Sciatic nerve (tissue), 2 donors: ENCODE measurements at places on chromosomes 3 and 15. TPM values are rescaled to one million over a fixed set of nuclear protein-coding genes. Genes with fewer than 3 reads are reported as not detected.

The GASK1A gene
- 17.8 TPM for total RNA-seq

The RFT1 gene
- total RNA-seq = 21.3 TPM

The BTLA gene
- 0.45 TPM for total RNA-seq

GRCh38 chr3:109313061-109313460 is 3.3 kb downstream of the DPPA2 start:
- no peak for DNase-seq

DNA sequence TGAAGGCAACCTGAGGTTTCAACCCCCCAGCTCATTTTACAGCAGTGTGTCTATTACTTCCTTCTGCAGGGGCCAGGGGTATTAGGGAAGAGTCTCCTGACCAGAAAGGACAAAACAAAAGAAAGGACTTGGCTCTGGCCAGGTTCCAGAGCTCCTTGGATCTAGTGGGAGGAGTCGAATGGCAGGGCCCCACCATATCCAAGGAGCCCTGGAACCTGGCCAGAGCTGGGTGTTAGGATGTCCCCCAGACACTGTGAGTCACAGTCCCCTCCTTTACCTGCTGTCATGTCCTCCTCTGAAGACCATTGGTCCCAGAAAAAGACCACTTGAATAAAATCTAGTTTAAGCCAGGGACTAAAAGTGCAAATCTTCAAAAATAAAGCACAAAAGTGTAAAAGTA is 113.2 kb downstream of the EEFSEC start:
- DNase-seq = no peak

- DNase-seq = peak; percentile 71
Observed at GRCh38 chr3:52845157-52845556, 10.3 kb upstream of the MUSTN1 start.

GRCh38 chr15:42707873-42708544 is 28.9 kb downstream of the CDAN1 start:
- no peak for DNase-seq

The SLC9C1 gene
- total RNA-seq = 0.94 TPM

GRCh38 chr15:91813924-91814323 is 39.6 kb upstream of the SLCO3A1 start:
- no peak for DNase-seq

GRCh38 chr3:188583341-188584161 is 429.6 kb downstream of the LPP start:
- no peak for DNase-seq

GRCh38 chr15:85178308-85178707 is 196.7 kb downstream of the PDE8A start:
- DNase-seq = no peak

DNA sequence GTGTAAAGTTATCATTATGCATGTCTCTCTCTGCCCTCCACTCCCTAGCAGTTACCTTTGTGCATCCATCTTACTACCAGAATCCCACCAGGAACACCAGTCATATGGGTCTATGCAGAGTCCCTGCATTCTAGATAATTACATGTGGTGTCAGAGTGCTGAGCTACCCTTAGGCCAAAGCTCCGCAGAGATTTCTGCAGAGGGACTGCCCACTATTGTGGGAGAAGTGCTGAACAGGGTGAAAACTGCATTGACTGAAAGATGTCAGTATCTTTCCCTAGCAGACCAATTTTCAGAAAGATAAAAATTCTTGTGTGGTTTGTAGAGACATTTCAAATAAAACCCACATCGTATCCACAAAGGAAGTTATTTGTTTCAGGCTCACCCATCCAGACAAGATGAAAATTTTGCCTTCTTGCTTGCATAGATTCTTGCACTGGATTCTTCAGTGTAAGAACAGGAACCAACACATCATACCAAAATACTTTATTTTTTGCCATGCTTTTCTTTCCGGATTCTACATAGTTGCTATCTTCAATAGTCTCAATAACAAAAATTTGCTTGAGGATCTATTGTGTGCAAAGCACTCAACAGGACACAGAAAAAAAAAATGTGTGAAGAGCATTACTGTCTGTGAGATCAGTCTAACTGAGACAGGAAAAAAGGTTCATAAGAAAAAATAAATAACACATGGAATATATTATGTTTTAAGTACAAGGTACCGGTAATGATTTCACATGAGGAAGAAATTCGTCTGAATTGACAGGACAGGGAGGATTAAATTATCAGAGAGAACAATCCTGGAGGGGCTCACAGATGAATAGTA is 32.0 kb upstream of the CCDC80 start:
- DNase-seq = no peak

DNA sequence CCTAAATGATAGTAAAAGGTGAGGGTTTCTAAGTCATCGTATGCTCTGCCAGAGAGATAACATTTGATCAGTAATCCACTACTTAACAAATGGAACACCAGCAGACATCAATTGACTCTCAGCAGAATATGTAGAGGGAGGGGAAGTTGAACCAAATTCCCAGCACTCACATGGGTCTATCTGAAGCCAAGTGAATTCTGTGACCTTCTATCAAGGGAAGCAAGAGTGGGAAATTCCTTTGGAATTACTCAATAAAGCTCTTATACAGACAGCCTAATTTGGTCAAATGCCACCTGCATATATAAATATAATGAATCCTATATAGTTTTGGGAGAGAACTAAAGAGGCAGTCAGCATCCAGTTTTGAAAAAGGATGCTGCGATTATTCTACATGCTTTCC is 15.8 kb upstream of the KCNMB2 start:
- DNase-seq = no peak

The C3orf38 gene
- total RNA-seq = 29.1 TPM

DNA sequence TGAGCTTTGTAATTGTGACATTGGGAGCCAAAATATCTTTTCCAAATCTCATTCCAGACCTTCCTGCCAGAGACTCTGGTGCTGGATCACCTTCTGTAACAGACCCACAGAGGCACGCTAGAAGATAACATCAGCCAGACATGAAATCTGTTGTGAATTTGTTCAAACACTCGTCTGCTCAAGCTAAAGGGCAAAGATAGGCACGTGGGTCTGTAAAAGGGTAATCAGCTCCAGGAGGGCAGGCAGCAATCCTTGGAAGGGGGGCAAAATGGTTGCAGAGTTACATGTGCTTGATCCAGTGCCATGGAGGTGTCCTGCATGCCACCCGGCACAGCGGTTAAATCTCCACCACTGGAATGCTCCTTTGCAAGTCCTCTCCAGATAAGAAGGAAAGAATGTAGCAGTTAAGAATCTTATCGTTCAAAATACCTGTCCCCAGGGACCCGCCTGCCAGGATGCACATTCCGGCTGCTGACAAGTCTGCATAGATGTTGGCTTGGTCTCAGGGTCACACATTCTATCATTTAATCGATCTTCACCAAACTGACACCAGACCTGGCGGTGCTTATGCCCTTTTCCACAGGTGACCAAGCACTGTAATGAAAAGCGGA is 74.8 kb downstream of the ADAMTS9 start:
- no peak for DNase-seq

GRCh38 chr3:110767838-110768237 is 303.8 kb upstream of the NECTIN3 start:
- DNase-seq = no peak

DNA sequence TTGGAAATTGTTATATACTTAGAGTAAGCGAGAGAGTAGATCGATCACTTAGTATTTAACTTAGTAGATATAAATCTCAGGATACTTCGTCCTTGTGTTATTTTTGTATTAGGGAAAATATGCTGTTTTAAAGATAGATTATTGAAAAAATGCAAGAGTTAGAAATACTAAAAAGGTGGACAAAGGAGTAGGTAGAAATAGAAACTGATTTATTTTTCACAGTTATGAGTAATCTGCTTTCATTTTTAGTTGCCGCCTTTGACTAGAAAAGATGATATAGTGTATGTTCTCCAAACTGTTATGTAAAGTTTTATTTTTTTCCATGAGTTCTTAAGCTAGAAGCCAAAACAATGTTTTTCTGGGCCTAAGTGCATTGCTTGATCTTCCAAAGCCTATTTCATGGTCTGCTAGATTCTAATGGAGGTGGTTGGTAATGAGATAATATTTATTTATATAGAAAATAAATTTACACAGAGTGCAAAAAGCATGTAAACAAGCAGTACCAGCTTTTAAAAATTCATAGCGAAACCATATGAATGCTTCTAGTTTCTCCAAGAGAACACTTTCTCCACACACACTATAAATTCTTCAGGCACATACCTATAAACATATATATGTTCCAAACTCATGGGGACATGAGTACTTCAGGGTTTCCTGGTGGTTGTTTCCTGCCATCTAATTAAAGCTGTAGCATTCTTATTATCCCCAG is 61.1 kb downstream of the DIPK2A start:
- DNase-seq = no peak

The GRAMD2A gene
- 6.7 TPM for total RNA-seq

- DNase-seq = peak; percentile 61
Observed at GRCh38 chr15:38226608-38227266, 25.9 kb upstream of the SPRED1 start.

- DNase-seq = no peak
Observed at GRCh38 chr3:157566596-157566995, 63.4 kb upstream of the VEPH1 start.

- DNase-seq = peak; percentile 79
Observed at GRCh38 chr3:100045696-100046095, 68.6 kb downstream of the FILIP1L start.

DNA sequence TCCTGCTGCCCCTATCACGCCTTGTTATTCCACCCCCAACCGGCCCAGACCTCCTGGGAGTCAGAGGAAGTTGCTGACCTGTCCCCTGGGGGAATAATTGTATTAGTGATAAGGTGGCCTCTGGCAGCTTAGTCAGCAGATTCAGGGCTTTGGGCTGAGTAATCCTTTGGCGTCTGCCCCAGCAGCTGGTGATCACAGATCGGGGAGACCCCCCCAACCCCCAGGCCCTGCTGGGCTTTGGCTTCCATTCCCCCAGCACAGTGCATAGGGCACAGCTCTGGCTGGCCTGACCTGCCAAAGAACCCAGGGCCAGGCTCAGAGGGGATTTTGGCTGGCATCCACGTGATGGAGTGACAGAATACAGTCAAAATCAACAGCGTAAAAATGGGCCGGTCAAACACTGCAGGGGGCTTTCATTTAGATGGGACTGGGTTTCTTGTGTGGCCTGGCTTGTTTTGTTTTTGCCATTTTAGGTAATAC is 3.9 kb upstream of the NR2E3 start:
- no peak for DNase-seq

GRCh38 chr15:85886309-85886811 is 91.6 kb upstream of the KLHL25 start:
- DNase-seq = no peak

The TTLL13 gene
- 0.71 TPM for total RNA-seq

- no peak for DNase-seq
Observed at GRCh38 chr3:115996420-115997108, 373.3 kb downstream of the GAP43 start.

The ANKRD34C gene
- total RNA-seq = 0.13 TPM

The GALNT15 gene
- total RNA-seq = 54.4 TPM

DNA sequence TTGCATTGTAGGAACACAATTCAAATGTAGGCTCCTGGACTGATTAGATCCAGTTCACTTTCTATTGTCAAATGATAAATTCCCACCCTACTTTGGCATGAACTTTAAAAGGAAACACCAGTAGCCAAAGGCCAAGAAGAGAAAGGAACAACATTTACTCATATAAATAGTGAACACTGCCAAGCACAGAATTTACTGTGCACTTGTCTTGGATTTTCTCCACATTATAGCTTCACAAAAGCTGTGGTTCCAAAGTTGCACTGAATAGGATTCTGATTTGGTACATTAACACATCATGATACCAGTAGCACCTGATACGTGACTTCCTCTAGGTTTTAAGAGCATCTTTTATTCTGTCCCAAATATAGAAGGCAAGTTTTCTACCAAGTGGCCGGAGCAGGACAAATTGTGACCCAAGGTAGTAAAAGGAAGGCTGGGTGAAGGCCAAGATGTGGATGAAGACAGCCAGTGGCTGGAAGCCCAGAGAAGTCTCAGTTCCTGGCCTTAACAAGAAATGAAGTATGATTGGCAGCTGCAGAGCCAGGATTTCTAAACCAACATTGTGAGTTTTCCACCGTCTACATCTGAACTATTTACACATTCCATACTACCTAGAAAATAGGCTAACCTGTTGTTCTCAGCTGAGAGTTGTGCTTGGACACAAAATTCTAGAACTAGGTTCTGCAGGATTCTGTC is 206.7 kb downstream of the THRB start:
- DNase-seq = no peak

DNA sequence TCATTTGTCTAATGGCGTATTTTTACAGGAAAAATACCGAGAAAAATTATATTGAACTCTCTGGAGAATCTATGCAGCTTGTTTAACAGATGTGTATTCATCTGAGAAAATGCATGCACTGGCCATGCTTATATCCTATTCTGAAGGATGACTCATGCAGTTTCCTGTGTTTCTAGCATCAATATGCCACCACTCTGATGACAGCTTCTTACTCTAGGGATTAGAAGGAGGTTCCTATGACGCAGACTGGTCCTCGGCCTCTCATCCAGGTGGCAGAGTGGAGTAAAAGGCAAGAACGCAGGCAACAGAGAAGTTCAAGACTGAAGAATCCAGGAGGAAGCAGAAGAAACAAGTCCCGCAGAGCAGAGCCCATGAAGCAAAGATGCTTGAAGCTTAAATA is 910.0 kb upstream of the ROBO1 start:
- no peak for DNase-seq

- DNase-seq = no peak
Observed at GRCh38 chr15:93063796-93064690, 25.0 kb downstream of the RGMA start.

DNA sequence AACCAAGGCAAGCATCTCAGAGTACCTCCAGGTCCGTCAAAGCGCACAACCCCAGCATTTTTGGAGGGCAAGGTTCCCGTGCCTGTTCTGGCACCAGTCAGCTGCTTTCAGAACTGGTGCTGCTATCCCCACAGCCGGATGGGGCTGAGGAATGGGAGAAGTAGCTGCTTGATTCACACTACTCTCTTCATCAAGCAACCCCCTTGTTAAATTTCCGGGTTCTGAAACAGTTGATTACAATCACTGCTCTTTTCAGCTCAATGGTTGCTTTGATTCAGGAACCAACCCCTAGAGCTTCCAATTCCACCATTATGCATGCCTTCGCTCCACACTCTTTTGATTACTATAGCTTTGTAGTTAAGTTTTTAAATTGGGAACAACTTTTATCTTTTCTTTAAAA is 12.3 kb upstream of the UBA7 start:
- no peak for DNase-seq

The CHST2 gene
- 37.1 TPM for total RNA-seq

DNA sequence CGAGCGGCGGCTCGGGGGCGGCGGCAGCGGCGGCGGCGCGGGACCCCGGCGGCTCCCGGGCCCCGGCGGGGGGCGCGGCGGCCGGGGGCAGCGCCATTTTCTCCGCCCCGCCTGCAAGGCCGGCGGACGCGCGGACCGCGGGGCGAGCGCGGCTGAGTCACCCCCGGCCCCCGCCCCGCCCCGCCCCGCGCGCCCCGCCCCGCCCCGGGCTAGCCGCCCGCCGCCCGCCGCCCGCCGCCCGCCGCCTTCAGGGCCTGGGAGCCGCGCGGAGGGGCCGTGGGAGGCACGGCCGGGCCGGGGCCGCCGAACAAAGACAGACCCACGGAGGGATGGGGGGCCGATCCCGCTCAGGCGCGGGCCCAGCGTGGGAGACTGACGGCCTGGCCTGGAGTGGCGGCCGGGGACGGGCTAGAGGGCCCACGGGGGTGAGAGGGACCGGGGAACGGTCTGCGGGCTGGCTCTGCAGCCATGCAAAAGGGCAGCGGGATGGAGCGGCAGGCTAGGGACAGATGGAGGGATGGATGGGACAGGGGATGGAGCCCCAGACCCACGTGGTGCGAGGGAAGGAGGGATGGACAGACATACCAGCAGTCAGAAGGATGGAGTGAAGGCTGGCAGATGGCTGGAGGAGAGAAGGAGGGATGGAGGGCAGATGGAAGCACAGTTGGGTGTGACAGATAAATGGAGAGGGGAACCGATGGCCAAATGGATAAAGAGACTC is at the start of gene EIF4E3:
Gene EIF4E3 (minus strand): TSS at position 132 of the 721 bp plus-strand sequence. CDS start 35 bp downstream, at position 97.
- DNase-seq = peak; percentile 65
